ENCODE measurements at places on chromosomes 3 and 15.

DNA sequence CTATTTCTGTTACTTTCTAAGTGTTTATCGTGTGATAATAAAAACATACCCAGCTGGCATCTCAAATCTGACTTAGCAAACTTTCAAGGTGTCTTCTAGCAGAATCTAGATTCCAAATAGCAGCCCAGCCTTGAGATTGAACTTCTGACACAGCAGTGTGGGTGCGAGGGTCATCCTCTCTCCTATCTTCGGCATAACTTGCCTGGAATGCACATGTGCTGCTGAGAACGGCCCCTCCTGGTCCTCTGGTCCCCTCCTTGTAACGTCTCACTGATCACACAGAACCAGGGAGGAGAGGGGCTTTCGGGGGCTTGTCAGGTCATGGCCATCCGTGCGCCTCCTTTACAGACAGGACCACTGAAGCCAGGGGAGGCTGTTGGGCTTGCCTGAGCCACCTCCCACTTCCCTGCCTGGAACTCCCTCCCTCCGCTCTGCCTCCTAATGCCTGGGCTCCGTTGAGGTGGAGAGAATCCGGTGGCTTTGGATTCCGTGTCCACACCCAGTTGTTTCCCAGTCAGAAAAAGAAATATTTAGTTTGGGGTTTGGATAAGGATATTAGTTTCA is 344.4 kb upstream of the C2CD4B start:
- no peak for DNase-seq

DNA sequence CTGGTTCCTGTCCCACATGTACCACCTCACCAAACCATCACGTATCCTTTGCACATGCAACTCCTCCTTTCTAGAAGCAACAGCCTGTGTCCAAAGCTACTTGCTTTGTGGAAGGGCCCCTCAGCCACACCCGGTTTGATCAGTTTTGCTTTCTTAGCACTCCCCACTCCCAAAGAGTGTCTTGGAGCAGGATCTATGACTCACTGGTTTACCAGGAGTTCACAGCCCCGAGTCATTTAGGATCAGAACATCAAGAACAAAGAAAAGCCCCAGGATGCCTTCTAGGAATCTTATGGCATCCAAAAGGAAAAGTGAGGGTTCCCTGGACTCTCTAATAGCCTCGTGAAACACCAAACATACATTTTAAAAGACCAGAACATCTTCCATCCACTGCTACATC is 50.7 kb upstream of the IGF1R start:
- DNase-seq = no peak

DNA sequence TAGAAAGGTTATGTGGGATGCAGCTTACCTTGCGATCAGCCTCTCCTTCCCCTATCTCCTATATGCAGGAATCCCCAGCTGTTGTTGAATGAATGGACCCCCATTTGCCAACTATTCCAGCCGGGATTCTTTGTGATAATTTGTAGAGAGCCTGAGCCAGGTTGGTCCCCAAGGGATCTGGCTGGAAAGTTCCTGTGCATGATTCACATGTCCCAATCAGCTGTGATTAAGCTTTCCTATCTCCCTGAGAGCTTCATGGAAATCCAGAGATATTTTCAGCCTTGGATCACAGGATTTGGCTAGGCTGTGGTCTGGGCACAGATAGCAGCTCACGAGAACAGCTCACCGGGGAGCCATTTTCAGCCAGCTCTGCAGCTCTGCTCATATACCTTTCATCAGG is 76.7 kb downstream of the ARNT2 start:
- DNase-seq = no peak

DNA sequence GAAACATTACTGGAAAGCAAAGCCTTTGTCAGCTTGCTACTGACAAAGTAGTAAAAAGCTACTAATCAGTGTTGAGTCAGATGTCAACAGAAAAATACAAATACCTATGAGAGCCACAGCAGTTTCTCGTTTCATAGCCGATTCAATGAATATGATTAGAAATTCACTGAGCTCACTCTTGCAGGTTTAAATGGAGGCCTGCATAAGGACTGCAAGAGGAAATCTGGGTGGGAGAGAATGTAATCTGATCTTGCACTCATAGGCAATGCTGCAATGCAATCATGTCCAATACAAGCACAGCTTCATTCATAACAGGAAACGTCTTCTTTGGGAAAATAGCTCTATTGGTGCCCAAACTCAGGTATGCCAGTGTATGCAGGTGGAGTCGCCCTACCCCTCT is 608.8 kb downstream of the ROBO2 start:
- no peak for DNase-seq

DNA sequence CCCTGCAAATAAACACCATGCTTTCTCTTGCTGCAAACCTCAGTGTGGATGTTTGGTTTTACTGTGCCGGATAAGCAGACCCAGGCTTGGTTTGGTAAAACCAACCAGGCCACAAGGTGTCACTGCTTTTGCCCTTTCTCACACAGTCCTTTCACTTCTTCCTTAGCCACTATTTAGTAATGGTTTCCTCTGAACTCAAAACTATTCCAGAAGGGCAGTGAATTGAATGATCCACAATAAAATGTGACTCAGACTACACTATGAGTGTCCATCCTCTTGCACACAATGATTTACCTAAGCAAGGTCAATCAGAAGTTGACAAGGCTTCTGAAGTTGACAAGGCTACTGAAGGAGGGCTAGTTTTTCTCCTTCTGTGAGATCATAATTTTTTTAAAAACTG is 552.4 kb upstream of the CCDC54 start:
- DNase-seq = peak; percentile 1

DNA sequence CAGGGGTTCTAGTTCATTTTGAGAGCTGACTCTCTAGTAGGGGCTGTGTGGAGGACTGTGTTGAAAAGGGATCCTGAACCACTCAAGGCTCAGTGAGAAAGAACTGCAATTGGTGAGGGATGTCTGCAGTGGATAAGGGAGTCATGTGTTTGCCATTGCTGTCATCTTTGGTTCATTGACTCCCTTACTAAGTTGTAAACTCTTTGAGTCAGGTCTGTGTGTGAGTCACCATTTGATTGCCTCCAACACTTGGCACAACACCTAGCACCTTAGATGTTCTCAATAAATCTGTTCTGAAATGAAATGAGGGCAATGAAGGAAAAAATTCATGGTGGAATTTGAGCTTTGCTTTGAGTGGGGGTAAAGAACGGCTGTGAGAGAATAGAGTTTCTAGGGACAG is 51.7 kb downstream of the PLS1 start:
- no peak for DNase-seq

GRCh38 chr3:100891827-100892226 is 101.4 kb downstream of the ABI3BP start:
- peak; percentile 2 for DNase-seq

DNA sequence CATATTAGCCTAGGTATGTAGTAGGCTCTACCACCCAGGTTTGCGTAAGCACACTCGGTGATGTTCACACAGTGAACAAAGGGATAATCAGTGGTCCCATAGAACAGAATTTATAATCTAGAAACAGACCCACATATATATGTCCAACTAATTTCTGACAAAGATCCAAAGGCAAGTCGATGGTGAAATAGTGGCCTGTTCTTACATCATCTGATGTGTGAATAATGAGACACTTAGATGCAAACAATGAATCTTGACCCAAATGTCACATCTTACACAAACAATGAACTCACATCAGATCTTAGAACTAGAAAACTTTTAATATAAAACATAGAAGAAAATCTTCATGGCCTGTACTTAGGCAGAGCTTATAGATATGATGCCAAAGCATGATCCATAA is 17.6 kb upstream of the TM2D3 start:
- no peak for DNase-seq

GRCh38 chr3:36397841-36398240 is 17.5 kb downstream of the STAC start:
- no peak for DNase-seq

- no peak for DNase-seq
Observed at GRCh38 chr3:42708611-42709151, 6.1 kb upstream of the HHATL start.

- DNase-seq = no peak
Observed at GRCh38 chr3:179666030-179666429, 13.2 kb downstream of the USP13 start.

GRCh38 chr3:75294124-75294523 is 370.0 kb upstream of the FRG2C start:
- peak; percentile 4 for DNase-seq

DNA sequence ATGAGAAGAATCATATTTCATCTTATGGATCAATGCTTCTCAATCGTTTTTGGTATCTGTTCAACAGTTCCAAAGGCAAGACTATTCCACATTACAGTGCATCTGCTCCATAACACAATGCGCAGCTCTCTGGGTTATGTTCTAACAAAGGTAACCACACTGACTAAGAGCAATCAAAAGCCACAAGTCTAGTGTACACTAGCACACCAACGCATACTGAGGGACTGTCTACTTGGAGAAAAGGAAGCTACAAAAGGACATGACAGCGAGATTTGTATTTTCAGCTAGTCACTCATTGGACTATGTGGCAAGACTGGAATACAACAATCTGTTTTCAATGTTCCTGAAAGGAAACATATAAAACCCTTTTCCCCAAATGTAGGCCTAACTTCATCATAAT is 35.8 kb downstream of the SETD2 start:
- no peak for DNase-seq

DNA sequence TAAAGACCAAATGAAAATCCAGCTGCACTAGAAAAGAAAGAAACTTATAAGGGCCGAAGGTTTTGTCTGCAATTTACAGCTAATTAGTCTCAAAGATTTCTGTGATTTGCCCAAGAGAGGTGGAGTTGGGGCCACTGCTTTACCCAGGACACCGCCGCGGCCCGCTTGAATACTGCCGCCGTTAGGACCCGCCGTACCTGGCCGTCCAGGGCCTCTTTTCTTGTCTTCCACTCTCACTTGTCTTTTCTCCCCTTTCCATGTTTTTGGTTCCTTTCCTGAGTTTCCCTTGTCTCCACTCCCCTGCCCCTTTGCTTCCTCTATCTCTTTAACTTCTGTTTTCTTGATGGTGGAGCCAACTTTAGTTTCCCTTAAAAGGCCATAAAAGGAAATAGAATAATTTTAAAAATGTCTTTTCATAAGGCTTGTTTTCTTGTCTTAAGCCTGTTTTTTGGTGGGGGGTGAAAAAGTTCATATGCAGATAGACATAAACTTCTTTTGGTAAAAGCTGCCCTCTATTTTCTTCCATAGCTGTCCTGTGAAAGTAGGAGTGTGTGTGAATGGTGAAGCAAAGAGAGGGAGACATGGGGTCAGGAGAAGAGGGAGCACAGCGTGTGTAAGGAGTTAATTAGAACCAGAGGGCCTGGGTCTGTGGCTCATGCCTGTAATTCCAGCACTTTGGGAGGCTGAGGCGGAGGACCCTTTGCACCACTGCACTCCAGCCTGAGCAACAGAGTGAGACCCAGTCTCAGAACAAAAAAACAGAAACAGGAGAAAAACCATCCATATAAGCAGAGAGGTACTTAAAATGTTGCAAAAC is 16.0 kb upstream of the CCNL1 start:
- DNase-seq = peak; percentile 21

GRCh38 chr3:4406746-4407568 is 60.1 kb downstream of the SUMF1 start:
- DNase-seq = peak; percentile 64

- no peak for DNase-seq
Observed at GRCh38 chr3:113662824-113663223, 33.6 kb downstream of the USF3 start.

GRCh38 chr15:82568986-82569385 is 28.7 kb upstream of the RPS17 start:
- no peak for DNase-seq

DNA sequence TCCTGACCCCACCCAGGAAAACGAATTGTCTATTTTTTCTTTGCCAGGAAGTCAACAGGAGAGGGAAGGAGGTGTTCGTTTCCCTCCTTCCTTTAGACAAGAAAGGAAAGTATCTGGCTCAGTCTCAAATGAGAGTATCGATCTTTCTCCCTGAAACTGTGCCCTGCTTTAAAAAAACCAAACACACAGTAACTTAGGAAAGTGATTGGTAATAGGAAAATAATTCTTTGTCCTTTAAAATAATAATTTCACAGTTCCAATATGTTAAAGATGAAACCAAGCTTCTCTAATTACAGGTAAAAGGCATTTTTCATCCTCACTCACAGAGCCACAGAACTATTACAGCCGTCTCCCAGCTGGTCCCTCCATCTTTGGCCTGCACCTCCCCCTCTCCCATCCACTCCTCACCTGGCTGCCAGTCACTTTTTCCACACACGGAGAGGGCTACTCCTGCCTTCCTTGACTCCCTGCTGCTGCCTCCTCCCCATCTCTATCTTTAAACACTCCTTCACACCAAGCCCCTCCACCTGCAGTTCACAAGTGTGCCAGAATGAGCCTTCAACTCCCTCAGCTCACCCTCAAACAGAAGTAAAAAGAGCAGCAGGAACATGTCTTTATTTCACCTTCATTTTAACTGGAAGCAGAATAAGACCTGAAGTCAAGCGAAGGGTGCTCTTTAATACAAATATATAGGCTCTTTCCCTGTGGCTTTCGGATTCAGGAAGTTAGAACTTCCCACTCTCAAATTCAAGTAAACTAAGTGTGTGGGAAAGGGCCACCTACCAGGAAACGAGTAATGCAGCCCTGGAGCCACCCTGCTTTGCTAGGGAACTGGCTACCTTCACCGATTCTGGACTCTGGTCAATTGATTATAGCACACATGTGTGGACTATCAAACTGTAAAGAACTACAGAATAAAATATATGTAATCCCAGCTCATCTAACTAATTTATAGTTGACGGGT is 116.4 kb downstream of the SENP2 start:
- no peak for DNase-seq

- no peak for DNase-seq
Observed at GRCh38 chr3:112675349-112675748, 34.4 kb upstream of the CCDC80 start.
